ENCODE measurements at places on chromosomes 4 and X.

- no peak overlapping the region for H3K27ac ChIP-seq
- H3K4me1 ChIP-seq: no peaks in the 10 kb centered on the region
- DNase-seq: no peak
- H3K36me3 ChIP-seq: no peaks in the 10 kb centered on the region
- H3K4me3 ChIP-seq: no peak overlapping the region
Observed at GRCh38 chr4:79249881-79250503, 75.9 kb downstream of the NAA11 start.

GRCh38 chrX:108347800-108348199 lies 90.4 kb downstream of the COL4A6 start:
- H3K4me3 ChIP-seq: no peak overlapping the region
- H3K36me3 ChIP-seq: no peaks in the 10 kb centered on the region
- no peak for DNase-seq
- H3K4me1 ChIP-seq: no peaks in the 10 kb centered on the region

GRCh38 chr4:54647070-54647469 lies 10.7 kb upstream of the KIT start:
- DNase-seq: no peak
- no peaks in the 10 kb centered on the region for H3K4me1 ChIP-seq
- H3K36me3 ChIP-seq: no peaks in the 10 kb centered on the region
- H3K27ac ChIP-seq: no peak overlapping the region
- no peaks in the 10 kb centered on the region for H3K27me3 ChIP-seq

DNA sequence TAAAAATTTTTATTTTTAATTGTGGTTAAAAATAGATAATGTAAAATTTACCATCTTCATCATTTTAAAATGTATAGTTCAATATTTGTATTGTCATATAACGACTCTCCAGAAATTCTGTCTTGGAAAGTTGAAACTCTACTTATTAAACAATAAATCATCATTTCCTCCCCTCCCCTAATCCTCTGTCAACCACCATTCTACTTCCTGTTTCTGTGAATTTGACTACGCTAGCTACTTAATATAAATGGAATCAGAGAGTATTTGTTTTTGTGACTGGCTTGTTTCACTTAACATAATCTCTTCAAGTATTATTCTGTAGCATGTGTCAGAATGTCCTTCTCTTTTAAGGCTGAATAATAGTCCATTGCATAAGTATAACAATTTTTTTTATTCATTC lies 729.0 kb upstream of the AADAT start:
- no peaks in the 10 kb centered on the region for H3K27me3 ChIP-seq
- DNase-seq: no peak
- H3K4me1 ChIP-seq: no peaks in the 10 kb centered on the region
- no peak overlapping the region for H3K27ac ChIP-seq
- no peaks in the 10 kb centered on the region for H3K36me3 ChIP-seq
- no peak overlapping the region for H3K4me3 ChIP-seq

- no peaks in the 10 kb centered on the region for H3K27me3 ChIP-seq
- peaks cover 3% of the 10 kb centered on the region for H3K4me1 ChIP-seq
- no peaks in the 10 kb centered on the region for H3K36me3 ChIP-seq
- no peak overlapping the region for H3K4me3 ChIP-seq
- H3K27ac ChIP-seq: no peak overlapping the region
Observed at GRCh38 chr4:186149872-186150271, 41.5 kb upstream of the CYP4V2 start.

GRCh38 chr4:143701365-143701764 lies 890 bp upstream of the FREM3 start:
- no peaks in the 10 kb centered on the region for H3K4me1 ChIP-seq
- H3K27ac ChIP-seq: 0 out of 2 replicates have a peak overlapping the region, but pooled peaks have one; percentile 1
- H3K27me3 ChIP-seq: no peaks in the 10 kb centered on the region
- peak; percentile 77 for DNase-seq
- H3K4me3 ChIP-seq: peak overlapping the region; percentile 75

DNA sequence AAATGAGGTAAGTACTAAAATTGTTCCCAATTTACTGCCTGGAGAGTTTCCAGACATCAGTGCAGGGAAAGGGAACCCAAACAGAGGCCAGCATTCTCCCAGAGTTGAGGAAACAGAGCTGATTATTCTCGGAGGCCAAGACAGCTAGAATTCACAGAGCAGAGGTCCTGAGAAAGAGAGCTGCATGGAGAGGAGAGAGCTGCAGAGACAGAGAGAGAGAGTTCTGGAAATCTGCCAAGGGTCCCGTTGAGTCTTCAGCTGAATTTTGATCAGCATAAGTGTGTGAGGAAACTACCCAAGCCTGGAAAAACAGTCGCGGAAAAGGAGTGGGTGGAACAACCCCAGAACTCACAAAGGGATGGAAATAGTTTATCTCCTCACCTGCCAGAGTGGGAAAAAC lies 43.8 kb upstream of the GPR173 start:
- no peak overlapping the region for H3K4me3 ChIP-seq
- no peak for DNase-seq
- no peaks in the 10 kb centered on the region for H3K27me3 ChIP-seq

- DNase-seq: peak; percentile 35
- H3K4me3 ChIP-seq: peak overlapping the region; percentile 85
- peak overlapping the region; percentile 87 for H3K27ac ChIP-seq
- no peaks in the 10 kb centered on the region for H3K36me3 ChIP-seq
Observed at GRCh38 chrX:147912093-147912801, 528 bp downstream of the FMR1 start.

DNA sequence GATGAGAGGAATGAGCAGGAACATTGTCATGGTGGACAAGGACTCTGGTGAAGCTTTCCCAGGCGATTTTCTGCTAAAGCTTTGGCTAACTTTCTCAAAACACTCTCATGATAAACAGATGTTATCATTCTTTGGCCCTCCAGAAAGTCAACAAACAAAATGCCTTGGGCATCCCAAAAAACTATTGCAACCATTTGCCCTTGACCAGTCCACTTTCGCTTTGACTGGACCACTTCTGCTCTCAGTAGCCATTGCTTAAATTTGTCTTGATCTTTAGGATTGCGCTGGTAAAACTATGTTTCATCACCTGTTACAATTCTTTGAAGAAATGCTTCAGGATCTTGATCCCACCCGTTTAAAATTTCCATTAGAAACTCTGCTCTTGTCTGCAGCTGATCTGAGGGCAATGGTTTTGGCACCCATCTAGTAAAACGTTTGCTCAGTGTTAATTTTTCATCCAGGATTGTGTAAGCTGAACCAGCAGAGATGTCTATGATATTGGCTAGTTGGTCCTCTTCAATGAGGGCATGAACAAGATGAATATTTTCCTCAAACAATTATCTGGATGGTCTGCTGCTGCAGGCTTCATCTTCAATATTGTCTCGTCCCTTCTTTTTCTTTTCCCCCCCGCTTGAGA lies 14.8 kb downstream of the TBC1D1 start:
- no peak for DNase-seq
- peaks cover 3% of the 10 kb centered on the region for H3K36me3 ChIP-seq
- no peaks in the 10 kb centered on the region for H3K27me3 ChIP-seq
- H3K4me1 ChIP-seq: no peaks in the 10 kb centered on the region
- H3K27ac ChIP-seq: no peak overlapping the region

DNA sequence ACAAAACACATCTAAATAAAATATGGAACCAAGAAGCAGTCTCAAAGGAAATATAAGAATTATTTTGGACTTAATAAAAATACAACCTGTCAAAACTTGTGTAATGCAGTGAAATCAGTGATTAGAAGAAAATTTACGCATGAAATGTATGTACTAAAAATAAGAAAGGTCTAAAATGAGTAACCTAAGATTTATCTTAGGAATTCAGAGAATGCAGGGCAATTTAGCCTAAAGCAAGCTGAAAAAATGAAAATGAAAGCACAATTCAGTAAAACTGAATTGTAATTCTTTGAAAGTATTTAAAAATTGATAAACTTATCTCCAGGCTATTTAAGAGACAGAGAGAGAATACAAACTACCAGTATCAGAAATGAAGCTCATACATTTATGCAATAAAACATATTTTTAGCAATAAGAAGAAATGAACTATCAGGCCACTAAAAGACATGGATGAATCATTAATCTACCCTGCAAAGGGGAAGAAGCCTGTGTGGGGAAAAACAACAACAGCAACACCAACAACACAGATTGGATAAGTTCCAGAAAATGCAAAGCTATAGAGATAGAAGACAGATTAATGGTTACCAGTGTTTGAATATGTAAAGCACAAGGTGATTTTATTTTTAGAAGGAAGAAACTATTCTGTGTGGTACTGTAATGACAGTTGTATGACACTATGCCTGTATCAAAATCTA lies 442.0 kb upstream of the ADGRL3 start:
- no peaks in the 10 kb centered on the region for H3K36me3 ChIP-seq
- H3K4me1 ChIP-seq: peaks cover 12% of the 10 kb centered on the region
- no peaks in the 10 kb centered on the region for H3K27me3 ChIP-seq
